DMS53 (cell line): ENCODE measurements at places on chromosomes 3 and 15.

DNA sequence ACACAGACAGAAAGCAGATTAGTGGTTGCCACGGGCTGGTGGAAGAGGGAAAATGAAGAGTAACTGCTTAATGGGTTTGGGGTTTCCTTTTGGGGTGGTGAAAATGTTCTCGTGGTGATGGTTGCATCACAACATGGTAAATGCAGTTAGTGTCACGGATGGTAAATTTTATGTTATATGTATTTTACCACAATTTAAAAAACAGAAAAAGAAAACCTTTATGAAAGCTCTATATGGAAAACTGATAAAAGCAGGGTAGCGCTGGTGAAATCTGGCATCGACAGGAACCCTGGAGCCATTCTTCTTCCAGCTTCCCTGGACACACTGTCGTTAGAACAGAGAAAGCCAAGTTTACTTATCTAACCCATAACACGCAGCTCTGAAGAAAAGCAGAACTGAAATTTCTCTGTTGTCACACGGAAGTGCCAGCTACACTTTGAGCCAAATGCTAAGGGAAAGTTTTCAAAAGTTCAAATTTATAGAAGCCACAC is 287.7 kb upstream of the NR2F2 start:
- no peak for DNase-seq

- DNase-seq, result no peak
Observed at GRCh38 chr15:98651036-98651481, 2.7 kb downstream of the IGF1R start.

DNA sequence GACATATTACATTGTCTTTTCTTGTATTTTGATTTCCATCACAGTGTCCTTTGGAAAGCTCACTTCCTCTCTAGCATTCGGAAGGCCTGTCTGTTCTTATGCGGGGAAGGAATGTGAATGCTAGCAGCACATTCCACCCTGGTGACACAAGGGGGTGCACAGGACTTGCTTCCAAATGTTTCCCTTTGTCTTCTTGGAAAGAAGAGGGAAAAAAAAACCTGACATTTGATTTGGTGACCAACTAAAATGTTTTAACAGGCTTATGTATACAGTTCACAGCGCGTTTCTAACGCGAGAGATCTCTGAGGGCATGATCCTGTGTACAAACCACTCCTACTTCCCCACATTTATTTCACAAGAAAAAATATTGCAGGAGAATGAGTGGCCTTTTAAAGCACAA is 107.6 kb upstream of the FXR1 start:
- peak; percentile 8 for DNase-seq

DNA sequence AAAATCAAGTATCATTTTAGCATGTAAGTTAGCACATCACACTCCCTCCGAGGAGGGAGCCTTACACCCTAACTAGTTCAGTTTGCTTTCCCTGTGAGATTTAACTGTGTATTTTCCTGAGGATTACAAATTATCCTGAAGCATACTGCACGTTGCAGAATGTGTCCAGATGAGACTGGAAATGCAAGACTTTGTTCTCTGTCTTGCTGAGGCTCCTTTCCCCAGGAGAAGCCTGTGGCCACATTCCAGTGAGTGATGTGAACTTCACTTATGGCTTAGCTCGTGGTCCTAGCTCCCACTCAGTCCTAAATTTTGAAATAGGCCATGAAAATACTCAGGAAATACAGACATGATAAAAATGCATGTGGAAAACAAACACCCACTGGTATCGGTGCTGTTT is 23.7 kb downstream of the PDZRN3 start:
- no peak for DNase-seq

GRCh38 chr3:68985146-68985790 is 28.2 kb downstream of the EOGT start:
- DNase-seq, result no peak

DNA sequence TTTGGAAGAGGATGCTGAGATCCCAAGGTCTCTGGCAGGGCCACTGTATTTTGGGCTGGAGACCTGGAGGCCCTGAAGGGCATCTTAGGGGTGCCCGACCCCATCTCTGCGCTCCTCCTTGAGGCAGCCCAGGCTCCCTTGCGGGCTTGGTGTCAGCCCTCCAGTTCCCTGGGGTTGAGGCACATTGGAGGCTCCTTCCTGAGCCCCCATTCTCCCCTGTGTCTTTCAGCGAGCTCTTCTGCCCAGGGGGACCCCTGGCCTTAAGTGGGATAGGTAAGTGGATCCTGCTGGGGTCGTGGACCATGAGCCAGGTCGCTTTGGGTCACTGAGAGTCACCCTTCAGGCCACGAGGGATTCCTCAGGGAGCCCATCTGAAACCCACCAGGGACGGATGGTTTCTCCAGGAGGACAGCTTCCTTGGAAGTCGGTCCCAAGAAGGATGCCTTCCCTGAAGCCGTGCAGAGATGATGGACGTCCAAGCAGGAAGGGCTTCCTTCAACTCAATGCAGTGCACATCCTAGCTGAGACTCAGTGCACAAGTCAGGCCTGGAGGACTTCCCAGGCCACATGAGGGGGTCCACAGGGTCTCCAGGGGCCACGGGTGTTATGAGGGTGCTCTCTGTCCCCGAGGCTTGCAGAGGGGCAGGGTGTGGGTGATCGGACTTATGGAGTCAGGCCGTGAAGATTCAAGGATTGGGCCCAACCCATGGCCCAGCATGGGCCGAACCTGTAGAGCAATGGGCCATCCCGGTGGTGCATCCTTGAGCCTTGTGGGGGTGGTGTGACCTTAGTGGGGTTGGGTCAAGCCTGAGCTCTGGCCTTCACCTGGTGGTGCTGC is 224.3 kb downstream of the SNRPN start:
- DNase-seq, result no peak

- DNase-seq, result peak; percentile 12
Observed at GRCh38 chr3:46187876-46188275, 20.2 kb downstream of the CCR1 start.

DNA sequence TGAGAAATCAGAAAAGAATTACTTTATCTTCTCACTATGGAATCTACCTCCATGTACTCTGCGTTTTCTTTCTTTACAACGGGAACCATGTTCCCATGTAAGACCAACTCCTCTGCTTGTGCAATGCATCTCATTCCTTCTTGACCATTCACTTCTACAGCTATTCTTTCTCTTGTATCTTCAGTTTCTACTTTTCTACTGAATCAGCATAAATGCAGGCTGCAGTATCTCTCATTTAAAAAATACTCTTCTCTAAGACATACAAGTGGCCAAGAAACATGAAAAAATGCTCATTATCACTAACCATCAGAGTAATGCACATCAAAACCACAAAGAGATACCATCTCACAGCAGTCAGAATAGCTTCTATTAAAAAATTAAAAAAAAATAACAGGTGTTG is 74.1 kb upstream of the NANOGP8 start:
- DNase-seq, result no peak

DNA sequence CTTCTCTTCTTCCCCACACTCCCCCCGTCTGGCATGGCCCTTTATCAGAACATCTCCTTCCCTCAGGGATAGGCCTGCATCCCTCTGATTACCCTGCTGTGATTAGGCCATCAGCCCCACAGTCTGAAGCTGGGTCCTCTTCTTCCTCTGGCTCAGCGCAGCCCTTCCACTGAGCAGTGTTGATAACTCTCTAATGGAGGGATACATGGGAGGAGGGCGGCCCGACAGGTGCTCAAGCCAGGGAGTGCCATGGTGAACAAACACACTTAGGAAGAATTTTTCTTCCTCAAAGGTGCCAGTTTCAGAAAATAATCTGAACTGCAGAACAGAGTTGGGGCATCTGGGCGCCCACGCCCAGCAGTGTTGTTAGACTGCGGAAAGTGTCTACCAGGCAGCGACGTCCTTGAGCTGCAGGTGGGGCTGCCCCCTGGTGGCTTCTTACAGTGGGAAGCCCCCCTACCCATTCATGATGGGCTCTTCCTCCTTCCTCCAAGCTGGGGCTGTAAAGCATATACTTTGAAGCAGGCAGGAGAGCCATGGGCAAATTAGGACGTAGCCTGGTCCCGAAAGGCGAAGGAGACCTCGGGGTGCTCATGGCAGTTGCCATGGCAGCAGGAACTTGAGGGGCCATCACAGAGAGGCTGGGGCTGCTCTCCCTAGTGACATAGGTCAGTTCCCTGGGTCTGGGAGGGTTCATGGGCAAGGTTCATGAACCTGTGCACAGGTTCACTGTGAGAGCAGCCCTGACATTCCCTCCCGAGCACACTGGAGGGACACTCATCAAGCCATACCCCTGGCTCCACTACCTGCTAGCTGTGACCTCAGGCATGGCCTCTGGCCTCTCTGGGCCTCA is 33.2 kb upstream of the NR2C2 start:
- no peak for DNase-seq

- DNase-seq, result no peak
Observed at GRCh38 chr3:132713977-132714727, 8.1 kb downstream of the NPHP3 start.

GRCh38 chr3:143352850-143353550 is 233.4 kb downstream of the CHST2 start:
- no peak for DNase-seq

- DNase-seq, result peak; percentile 87
Observed at GRCh38 chr15:98800437-98801233, 152.3 kb downstream of the IGF1R start.

DNA sequence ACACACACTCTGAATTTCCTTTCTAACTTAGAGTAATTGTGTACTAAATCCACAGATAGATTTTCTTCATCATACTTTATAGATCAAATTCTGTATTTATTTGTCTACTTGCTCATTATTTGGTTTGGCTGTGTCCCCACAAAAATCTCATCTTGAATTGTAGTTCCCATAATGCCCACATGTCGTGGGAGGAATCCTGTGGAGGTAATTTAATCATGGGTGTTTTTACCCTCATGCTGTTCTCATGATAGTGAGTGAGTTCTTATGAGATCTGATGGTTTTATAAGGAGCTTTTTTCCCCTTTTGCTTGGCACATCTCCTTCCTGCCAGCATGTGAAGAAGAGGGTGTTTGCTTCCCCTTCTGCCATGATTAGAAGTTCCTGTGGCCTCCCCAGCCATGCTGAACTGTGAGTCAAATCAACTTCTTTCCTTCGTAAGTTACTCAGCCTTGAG is 198.3 kb upstream of the TGFBR2 start:
- DNase-seq, result peak; percentile 54

GRCh38 chr3:193879099-193879863 is 256.7 kb upstream of the HES1 start:
- DNase-seq, result no peak

DNA sequence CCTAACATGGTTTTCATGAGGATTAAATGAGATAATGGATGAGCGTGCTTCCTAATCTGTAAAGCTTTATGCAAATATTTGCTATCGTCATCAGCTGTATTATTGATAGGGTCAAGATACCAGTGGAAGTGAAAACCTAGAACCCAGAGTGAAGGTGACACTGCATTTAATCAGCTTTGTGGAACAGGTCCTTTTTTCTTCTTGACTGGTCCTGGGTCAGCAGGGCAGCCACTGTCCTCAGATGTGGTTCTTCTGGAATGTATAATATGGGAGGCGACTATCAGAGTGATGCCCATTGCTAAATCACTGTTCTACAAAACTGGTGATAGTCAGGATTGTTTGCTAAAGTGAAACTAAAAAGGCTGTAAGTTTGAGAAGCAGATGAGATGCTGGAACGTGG is 41.4 kb downstream of the SORD start:
- DNase-seq, result peak; percentile 61

DNA sequence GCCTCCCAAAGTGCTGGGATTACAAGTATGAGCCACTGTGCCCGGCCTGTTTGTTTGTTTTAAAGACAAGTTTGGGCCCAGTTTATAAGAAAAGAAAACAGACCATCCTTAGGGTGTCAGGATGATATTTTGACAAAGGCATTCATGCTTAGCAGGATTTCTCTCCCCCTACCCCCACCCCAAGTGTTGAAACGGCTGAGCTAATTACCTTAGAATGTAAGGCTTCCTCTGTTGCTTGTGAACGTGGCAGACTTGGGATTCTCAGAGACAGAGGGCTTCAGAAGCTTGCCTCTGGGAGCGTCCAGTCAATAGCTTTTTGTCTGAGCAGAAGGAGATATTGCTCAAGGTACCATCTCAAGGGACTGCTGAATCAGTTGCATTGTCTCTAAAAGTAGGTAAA is 24.0 kb downstream of the FLNB start:
- DNase-seq, result no peak

DNA sequence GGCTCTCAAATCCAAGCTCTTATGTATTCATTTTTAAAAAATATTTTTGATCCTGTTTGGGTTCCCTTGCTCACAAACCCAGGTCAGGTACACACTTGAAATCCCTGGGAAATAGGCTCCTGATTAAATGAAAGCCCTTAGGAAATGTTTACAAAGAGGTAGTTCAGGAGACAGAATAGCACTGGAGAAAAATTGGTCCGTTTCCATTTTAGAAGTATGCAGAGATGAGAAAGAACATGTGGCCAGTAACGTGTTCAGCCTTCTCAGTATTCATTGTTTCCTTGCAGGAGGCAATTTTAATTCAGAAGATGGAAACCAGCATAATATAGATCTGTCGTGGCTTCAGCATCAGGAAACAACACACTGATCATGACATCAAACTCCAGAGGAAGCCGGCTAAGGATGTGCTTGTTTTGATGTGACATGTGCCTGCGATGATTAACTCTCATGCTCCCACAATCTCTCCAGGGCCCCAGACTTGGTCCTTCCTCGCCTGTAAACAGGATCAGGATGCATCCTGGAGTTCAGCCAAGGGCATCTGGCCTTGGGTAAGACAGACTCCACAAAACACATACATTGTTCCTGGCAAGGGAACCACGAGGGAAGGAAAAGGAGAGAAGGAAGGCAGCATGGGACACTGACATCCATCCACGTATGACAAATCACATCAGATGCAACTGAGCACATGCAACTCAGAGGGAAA is 350.5 kb upstream of the THBS1 start:
- DNase-seq, result peak; percentile 61

DNA sequence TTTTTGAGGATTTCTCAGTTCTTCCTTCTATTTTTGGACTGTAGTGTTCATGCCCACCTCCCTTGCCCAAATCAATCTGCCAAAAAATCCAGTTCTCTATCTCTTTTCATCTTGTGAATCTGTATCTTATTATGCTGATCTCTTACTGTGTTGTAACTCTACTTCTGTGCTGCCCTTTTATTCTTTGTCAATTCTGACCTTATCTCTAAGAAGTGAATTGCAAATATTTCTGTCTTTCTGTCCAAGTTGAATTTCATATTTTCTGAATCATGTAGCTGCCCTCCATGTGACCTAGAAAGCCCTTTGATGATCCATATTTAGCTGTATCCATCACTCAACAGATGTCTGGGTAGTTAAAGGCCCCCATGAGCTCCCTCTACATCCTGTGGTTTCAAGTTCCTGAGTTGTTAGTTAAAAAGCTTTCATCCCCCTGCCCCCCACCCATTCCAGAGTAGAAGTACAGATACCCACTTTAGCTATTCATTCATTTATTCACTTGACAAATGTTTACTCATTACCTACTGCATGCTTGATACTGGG is 33.6 kb upstream of the ETV5 start:
- no peak for DNase-seq
